ENCODE measurements at places on chromosomes 5 and 9. TPM values are rescaled to one million over a fixed set of nuclear protein-coding genes. Genes with fewer than 3 reads are reported as not detected.

Gene ADAMTS16
- total RNA-seq = 2.5 TPM

DNA sequence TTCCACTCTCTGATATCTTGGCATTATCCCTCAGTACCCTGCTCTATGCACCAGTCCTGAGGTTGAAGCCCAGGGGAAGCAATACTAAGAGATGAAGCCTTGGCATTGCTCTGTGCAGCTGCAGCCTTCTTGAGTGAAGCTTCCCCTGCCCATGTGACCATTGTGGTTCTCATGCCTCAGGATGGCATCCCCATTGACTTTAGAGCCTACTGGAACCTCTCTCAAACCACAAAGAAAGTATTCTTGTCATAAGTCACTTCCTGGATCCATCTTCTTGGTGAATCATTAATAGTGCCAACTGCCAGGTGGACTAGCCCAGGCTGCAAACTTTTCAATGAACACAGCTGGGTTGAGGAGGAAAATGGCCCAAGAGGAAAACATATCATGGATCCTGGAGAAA lies 283.9 kb upstream of the RFX3 start:
- no peak for DNase-seq

Gene TMEM232
- total RNA-seq = 3.8 TPM

DNA sequence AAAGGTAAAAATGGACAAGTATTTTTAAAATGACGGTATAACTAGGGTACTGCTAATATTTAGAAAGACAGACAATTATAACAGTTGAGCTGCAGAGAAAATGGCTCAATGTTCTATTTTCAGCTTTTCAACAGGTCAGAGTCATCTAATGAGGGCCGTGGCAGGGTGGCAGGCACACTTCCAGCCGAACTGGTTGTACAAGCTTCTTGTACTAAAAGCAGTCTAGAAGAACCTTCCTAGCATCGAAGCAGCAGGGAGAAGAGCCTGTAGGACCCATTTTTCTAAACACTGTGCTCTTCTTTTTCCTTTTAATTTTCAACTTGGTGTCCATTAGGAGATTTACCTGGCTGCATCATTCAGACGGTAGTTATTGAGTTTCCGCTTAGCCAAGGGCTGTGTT lies 85.6 kb downstream of the SLC28A3 start:
- peak; percentile 53 for DNase-seq

Gene SLCO6A1
- not detected for total RNA-seq

DNA sequence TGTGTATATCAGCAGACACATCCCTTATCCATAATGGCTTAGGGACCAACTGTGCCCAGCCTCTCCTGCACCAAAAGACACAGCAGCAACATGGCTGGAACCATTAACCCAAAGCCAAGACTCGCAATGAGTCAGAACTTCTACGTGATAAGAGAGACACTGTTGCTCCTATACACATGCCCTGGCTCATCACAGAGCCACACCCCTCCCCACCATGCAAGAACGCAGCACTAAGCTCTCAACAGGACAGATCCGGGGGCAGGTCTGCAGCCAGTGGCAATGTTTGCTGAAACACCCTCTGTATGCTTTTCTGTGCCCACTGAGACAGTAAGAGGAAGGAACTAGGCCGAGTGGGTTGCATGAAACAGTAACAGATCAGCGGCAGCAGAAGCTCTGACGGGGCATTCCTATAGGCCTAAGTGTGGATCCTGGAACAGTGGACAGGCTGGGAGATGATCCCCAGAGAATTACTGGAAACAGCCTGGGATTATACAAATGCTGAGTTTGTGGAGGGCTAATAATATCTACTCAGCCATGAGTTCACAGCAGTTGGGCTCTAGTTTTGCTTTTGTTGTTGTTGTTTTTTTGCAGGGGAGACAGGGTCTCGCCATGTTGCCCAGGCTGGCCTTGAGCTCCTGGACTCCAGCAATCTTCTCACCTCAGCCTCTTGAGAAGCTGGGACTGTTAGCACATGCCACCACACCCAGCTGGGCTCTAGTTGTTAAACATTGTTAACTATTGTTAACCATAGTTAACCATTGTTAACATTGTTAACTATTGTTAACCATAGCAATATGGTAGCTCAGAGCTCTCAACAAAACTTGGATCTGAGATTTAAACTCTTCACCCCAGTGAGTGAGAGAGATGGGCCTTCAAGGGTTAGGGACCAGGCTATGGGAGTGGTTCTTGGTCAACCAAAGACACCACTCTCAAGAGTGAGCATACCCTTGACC lies 41.0 kb downstream of the B4GALT1 start:
- no peak for DNase-seq

- no peak for DNase-seq
Measured at GRCh38 chr9:9730174-9730573, 882.6 kb downstream of the PTPRD start.

- DNase-seq = no peak
Measured at GRCh38 chr9:131847665-131848354, 107.9 kb upstream of the RAPGEF1 start.

GRCh38 chr9:30258094-30258493 lies 2126.3 kb upstream of the ACO1 start:
- DNase-seq = no peak

Gene DMRT3
- not detected for total RNA-seq

Gene INSYN2B
- 0.21 TPM for total RNA-seq

DNA sequence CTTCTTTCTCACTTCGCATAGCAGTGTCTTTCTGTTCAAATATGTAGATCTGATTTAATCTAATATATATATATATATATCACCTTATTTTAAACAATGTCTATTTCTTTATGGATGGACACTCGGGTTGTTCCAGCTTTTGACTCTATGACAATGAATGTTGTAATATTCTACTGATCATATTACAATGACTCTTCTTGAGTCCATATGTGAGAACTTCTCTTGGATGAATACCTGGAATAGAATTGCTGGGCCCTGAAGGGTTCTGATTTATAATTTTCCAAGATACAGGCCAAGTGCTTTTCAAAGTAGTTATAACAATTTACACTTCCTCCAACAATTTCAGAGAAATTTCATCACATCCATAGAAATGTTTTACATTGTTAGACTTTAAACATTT lies 28.8 kb downstream of the NTRK2 start:
- peak; percentile 38 for DNase-seq

GRCh38 chr5:40991981-40992559 lies 79.1 kb downstream of the MROH2B start:
- DNase-seq = no peak

DNA sequence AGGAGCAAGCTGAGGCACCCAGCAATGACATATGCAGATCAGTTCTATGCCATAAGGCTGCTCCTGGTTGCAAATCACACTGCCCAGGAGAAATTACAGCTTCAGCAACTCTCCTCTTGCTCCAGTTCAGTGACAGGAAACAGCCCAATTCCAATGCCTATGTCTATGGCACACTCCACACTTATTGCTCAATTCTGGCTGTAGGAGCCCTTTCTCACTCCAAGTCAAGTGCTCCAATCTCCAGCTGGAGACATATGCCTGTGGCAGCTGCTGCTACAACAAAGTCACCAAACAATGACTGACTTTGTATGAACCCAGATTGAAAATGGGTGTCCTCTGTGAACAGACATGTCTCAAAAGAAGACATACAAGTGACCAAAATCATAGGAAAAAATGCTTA lies 31.8 kb upstream of the PLCXD3 start:
- DNase-seq = no peak

GRCh38 chr5:96150007-96150406 lies 188.4 kb upstream of the ELL2 start:
- DNase-seq = no peak

DNA sequence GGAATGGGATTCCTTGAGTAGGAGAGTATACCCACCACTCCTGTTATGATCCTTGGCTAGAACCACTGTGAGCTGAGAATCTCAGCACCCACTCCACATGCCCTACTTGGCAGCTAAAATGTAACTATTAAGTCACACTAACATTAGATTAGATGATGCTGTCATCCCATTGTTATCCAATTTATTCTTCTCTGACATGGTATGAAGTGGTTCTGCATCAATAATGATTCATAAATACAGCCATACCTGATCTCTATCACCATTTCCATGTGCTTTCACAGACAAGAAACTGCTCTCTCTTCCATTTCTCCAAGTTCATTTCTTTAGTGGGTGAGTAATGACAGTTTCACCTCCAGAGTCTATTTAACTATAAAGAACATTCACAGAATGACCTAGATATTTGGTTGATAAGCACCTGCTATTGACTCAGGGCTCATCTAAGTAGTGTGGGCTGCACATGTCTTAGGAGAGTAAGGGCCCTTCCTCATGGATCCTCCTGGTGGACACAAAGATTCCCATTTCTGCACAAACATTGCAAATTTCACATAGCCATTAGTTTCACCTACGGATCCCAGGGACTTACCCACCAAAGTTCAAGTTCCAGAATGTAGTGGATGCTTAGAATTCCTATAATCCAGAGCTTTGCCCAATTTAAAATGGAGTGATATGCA lies 187.9 kb downstream of the EBF1 start:
- DNase-seq = no peak

- no peak for DNase-seq
Measured at GRCh38 chr5:108898707-108899106, 151.0 kb downstream of the FER start.

GRCh38 chr5:111685969-111686368 lies 71.0 kb downstream of the NREP start:
- no peak for DNase-seq

Data from tongue (tissue), 3 donors.